Heart left ventricle (tissue), 16 donors: ENCODE measurements at places on chromosomes 11 and 22.

DNA sequence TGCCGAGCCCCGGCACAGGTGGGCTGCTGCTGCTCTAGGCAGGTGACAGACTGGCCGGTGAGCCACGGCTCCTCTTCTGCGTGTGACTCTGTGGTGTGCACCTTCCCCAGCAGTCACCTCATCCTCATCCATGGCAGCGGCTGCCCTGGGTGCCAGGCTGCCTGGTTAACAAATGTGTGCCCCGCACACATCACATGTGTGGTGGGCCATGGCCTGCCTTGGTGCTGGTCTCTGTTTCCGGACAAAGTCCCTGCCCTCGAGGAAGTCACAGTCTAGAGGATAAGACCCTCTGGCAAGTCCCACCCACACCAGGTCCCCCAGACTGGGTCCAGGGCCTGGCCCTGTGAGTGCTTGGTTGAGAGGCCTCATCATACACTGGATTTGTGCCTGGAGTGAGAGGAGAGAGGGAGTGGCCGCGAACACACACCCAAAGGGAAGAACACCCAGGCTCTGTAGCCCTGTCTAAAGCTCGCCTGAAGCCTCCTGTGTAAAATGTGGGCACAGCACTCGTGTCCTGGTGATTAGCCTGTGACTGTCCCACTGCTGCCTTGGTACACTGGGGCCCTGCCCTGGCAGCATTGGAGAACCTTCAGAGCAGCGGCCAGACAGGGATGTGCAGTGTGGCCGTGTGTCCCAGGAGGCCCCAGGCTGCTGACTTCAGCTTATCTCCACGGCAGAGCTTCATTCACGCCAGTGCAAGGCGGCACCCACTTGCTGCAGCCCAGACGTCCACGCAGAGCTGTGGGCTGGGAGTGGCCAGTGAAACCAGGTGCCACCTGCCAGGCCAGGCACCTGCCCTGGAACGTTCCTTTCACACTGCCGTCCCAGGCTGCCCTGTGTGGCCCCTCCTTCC lies 269.9 kb downstream of the TBC1D22A start:
- H3K27ac ChIP-seq, result no peak overlapping the region
- no peak overlapping the region for H3K4me3 ChIP-seq
- no peak for DNase-seq
- H3K4me1 ChIP-seq, result no peaks in the 10 kb centered on the region

DNA sequence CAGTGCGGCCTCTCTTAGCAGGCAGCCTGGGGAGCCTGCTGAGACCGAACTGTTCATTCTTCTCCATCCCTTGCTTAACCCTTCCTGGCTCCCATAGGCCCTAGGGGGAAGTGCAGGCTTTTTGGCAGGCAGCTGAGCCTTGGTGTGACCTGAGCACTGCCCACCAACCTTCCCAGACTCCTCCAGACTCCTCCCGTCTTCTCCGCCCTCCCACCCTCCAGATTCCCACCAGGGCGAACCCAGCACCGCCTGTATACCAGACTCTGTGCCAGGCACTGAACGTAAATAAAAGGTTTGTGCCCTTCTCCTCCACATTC lies 7.9 kb downstream of the RELT start:
- no peak overlapping the region for H3K4me3 ChIP-seq
- no peak for DNase-seq
- no peak overlapping the region for H3K27ac ChIP-seq

DNA sequence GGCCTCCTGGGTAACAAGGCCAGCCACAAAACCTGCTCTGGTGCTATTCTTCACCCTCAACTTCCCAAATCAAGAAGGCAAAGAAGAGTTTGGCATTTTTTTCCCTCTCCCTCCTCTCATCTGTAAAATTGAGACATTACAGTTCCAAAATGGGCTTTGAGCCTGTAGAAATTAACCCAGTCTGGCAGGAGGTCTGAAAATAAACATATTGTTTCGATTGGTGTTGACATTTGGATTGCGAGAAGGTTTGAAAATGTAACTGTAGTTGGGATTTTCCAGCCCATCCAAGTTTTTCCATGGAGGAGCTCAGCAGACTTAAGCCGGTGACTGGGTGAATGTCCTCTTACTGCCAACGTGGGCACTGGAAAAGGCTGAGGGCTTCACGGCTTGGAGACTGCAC lies 35.0 kb upstream of the ALX4 start:
- H3K27ac ChIP-seq, result no peak overlapping the region
- DNase-seq, result no peak
- H3K4me1 ChIP-seq, result no peaks in the 10 kb centered on the region
- no peaks in the 10 kb centered on the region for H3K36me3 ChIP-seq
- H3K4me3 ChIP-seq, result no peak overlapping the region

DNA sequence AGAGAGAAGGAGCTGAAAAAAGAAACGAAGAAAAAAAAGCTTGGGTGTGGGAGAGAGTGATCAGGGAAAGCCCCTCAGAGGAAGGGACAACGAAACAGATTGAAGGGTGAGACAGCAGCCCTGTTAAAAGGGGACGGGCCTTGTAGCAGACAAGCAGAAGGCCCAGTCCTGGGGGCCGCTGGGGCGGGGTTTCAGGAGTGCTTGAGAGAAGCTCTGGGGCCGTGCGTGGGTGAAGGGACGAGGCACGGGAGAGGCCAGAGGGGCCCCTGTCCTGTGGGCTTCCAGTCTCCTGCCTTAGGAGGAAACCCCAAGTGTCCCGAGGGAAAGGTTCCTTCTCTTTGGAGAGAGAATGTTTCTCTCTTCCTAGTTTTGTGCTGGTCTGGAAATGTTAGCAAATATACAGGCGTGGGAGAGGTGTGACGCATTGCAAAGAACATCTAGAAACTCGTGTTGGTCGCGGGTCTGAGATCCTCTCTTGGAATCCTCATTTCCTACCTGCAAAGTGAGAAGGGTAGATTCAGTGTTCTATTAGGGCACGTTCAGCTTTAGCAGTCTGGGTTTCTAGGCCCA lies 28.6 kb downstream of the ADAMTS15 start:
- peak overlapping the region; percentile 83 for H3K27ac ChIP-seq
- no peak overlapping the region for H3K4me3 ChIP-seq
- no peaks in the 10 kb centered on the region for H3K27me3 ChIP-seq
- no peak for DNase-seq
- H3K4me1 ChIP-seq, result peaks cover 46% of the 10 kb centered on the region

DNA sequence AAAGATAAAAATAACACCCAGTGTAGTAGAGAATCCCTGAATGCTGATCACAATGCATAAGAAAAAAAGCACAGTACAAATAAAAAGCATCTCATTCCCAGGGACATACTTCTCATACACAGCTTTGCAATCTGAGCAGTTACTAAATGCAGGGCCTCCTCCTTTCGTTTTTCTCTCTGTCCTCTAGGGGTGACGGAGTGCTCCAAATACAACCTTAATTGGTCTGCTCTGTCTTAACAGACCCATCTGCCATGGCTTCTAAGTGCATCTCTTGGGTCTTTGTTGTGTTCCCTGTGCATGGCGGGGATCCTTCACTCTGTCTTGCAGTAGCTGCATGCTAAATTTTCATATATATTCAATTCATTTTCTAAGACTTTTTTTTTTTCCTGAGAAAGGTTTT lies 1114.2 kb upstream of the RAG2 start:
- no peak overlapping the region for H3K4me3 ChIP-seq
- no peaks in the 10 kb centered on the region for H3K4me1 ChIP-seq
- no peak overlapping the region for H3K27ac ChIP-seq
- DNase-seq, result no peak

GRCh38 chr22:31045900-31046538 lies 35.1 kb upstream of the SMTN start:
- no peak for DNase-seq
- no peaks in the 10 kb centered on the region for H3K36me3 ChIP-seq
- H3K4me1 ChIP-seq, result peaks cover 5% of the 10 kb centered on the region
- no peaks in the 10 kb centered on the region for H3K27me3 ChIP-seq

- no peak overlapping the region for H3K4me3 ChIP-seq
- peaks cover 4% of the 10 kb centered on the region for H3K4me1 ChIP-seq
- H3K27ac ChIP-seq, result no peak overlapping the region
- no peaks in the 10 kb centered on the region for H3K36me3 ChIP-seq
Observed at GRCh38 chr11:111698852-111699559, 67.2 kb downstream of the PPP2R1B start.

DNA sequence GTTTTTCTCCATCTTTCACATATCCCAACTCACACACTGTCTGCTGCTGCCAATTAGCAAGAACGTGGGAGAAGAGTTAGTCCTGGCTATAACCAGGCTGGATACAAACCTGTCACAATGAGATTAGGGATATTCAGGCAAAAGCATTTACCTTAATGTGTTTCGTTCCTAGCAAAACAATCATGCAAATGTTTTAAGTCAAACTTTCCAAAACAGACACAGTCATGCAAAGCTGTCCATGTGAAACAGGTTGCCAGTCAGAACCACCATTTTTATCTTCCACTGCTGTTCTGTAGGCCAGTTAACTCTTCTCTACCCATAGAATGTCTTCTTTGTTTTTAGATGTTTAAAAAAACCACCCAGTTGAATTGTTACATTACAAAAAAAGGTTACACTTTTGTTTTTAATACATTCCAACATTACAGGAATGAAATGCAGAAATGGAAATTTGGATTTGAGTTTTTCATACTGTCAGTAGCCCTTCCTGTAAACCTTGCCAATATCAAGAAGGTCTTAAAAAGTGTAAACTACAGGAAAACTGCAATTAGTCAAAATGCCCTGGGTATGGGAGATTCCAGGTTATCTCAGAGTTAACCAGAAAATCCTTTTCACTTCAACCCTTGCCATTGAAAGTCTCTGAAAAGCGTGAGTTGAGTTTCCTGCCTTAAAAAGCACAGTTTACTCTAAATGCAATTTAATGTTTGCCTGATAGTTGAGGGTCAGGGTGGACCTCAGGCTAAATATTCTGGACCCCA lies 34.2 kb upstream of the LDLRAD3 start:
- no peaks in the 10 kb centered on the region for H3K4me1 ChIP-seq
- no peak overlapping the region for H3K27ac ChIP-seq

GRCh38 chr11:130592056-130592455 lies 143.6 kb downstream of the ADAMTS15 start:
- H3K27me3 ChIP-seq, result no peaks in the 10 kb centered on the region
- no peaks in the 10 kb centered on the region for H3K4me1 ChIP-seq
- no peak overlapping the region for H3K27ac ChIP-seq
- no peaks in the 10 kb centered on the region for H3K36me3 ChIP-seq
- DNase-seq, result no peak

GRCh38 chr11:117194267-117194666 lies 4.9 kb upstream of the TAGLN start:
- no peaks in the 10 kb centered on the region for H3K27me3 ChIP-seq
- no peak overlapping the region for H3K4me3 ChIP-seq
- no peak overlapping the region for H3K27ac ChIP-seq
- H3K36me3 ChIP-seq, result no peaks in the 10 kb centered on the region
- H3K4me1 ChIP-seq, result peaks cover 18% of the 10 kb centered on the region
- DNase-seq, result no peak

DNA sequence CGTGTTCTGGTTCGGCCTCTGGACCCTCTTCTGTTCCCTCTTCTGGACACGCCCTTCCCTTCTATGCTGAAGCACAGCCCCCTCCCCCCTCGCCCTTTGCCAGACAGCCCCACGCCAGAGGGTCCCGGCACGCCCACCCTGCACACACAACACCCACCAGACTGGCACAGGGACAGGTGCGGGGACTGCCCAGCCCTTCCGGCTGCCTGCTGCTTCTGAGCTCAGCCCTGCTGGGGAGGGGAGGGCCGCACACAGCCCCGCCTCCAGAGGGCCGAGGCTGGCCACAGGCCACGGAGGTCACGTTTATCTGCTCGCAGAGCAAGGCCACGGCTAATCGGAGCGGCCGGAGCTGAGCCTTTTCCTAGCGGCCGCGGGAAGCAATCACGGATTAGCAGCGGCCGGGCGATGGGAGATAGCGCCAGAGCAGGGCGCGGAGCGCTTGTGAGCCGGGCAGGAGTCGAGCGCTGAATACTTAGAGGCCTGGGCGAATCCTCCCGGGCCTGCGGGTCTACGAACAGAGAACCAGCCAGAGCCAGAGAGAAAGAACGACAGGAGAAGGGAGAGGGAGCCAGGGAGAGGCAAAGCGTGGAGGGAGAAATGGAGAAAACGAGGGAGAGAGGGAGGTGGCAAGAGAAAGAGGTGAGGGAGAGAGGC lies 21.5 kb downstream of the OTUB1 start:
- no peak overlapping the region for H3K27ac ChIP-seq
- peak; percentile 74 for DNase-seq
- peaks cover 15% of the 10 kb centered on the region for H3K4me1 ChIP-seq
- H3K27me3 ChIP-seq, result no peaks in the 10 kb centered on the region
- peak overlapping the region; percentile 1 for H3K4me3 ChIP-seq

DNA sequence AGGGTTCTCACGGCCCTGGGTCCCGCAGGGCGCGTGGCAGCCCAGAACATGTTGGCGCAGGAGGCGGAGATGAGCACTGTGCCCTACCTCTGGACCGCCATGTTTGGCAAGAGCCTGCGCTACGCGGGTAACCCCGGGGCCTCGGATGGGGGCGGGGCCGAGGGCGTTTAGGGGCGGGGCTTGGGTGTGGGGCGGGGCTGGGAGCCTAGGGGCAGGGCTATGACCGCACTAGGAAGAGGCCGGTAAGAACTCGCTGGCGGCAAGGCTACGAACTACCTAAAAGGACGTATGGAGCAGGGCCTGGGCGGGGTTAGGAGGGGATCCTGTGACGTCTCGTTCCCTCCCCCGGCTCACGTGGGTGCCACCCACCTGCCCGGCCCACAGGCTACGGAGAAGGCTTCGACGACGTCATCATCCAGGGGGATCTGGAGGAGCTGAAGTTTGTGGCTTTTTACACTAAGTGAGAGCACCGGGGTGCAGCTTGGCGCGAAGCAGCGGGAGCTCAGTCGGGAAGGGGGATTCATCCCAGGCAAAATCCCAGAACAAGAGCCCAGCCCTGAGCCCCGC lies 2.8 kb upstream of the LZTR1 start:
- peaks cover 21% of the 10 kb centered on the region for H3K4me1 ChIP-seq
- peak; percentile 68 for DNase-seq
- peak overlapping the region; percentile 11 for H3K4me3 ChIP-seq
- peaks cover 12% of the 10 kb centered on the region for H3K36me3 ChIP-seq

GRCh38 chr11:1896923-1897322 lies 5.2 kb upstream of the PRR33 start:
- no peak for DNase-seq
- H3K4me3 ChIP-seq, result no peak overlapping the region
- H3K4me1 ChIP-seq, result peaks cover 18% of the 10 kb centered on the region

DNA sequence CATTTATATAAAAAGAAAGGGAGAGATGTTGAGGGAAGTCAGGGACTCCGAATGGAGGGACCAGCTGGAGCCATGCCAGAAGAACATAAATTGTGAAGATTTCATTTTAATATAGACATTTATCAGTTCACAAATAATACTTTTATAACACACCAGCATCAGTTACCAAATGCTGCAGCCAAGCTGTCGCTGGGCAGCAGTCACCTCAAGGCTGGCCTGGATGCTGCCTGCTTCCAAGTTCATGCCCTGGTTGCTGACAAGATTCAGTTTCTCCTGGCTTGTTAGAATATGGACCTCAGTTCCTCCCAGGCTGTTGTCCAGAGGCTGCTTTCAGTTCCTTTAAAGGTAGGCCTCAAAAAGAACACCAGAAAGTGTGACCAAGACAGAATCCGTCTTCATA lies 30.8 kb upstream of the ALDH3B2 start:
- no peak overlapping the region for H3K4me3 ChIP-seq
- H3K27me3 ChIP-seq, result no peaks in the 10 kb centered on the region
- H3K27ac ChIP-seq, result no peak overlapping the region
- H3K4me1 ChIP-seq, result no peaks in the 10 kb centered on the region
